ENCODE measurements at places on chromosomes 5 and 9.

DNA sequence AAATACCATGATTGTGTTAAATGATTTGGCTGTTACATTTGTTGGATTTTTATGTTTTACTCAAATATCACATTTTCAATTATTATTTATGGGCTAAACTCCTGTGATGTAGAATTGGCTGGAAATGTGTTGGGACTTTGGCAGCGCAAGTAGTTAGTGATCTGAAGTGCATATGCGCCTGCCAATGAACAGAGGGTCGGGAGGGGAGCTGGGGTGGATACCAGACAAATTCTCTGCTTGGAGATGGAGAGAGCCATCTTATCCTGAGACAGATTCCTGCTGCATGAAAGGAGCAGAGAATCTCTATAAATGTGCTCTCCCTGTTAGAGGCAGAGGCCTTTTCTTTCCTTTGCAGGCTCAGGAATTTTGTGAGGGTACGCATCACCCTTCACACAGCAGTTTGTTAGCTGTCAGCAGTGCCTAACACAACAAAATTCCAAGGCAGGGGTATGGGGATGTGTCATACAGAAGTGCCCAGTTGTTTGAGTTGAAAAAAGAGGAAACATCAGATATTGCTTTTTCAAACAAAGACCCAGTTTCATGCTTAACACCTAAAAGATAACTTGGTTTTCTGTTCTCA lies 489.1 kb downstream of the CSNK1G3 start:
- DNase-seq, result no peak

DNA sequence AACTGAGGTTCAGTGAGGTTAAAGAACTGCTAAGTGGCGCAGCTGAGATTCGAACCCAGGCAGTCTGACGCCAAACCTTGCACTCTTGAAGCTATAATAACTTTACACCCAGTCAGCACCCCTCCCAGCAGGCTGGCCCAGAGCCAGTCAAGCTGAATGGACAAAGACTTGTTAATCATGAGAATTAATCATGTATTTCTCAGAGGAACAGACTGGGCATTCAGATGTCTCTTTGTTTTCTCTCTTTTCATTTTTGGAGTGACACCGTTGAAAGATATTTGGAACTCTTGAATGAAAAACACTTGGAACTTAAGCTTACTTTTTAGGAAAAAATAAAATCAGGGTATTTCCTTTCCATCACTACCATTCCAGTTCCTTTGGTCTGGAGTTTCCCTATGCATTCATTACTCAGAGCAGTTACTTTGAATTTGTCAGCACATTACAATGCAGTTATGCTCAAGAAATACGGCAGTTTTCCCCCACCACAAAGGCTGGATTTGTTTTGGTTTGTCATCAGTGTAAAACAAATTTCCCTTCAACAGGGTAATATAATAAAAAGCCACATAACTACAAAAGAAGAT lies 22.6 kb upstream of the MAMDC2 start:
- DNase-seq, result peak; percentile 21

GRCh38 chr5:138725818-138726416 lies 27.3 kb upstream of the CTNNA1 start:
- DNase-seq, result no peak

- no peak for DNase-seq
Observed at GRCh38 chr5:153964191-153964879, 74.4 kb downstream of the FAM114A2 start.

- no peak for DNase-seq
Observed at GRCh38 chr9:21506626-21507482, 24.7 kb upstream of the IFNE start.

DNA sequence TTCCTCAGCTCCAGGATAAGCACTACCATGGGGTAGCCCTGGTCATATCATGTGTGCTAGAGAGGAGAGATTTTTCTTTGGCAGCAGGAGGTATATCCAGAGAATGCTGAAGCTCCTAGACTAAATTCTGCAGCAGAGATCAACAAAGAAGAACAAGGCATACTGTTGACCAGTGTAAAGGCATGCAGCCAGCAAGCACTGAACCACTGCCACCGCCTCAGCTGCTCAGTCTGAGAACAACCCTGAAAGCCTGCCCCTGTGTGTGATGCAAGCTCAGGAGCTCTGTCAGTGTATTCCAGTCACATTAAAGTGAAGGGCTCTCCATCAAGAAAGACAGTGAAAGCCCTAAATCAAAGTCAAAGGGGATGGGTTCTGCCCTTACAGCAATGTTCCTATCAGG lies 439.5 kb upstream of the CD180 start:
- no peak for DNase-seq

DNA sequence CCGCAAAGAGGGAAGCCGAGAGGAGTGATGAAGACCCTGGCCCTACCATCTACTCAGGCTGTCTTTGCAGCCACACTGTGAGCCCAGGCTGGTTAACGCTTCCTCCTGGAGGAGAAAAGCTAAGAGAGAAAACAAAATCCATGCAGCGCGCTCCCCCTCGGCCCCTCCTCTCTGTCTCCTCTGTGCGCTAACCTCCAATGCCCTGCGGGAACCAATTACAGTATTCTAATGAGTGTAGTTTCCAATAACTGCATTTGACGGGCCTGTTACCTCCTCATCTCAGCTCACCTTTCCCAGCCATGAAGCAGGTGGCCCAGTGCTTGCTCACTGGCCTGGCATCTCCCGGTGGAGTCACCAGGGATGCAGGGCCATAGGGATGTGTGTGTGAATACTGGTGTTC lies 565.5 kb downstream of the EBF1 start:
- DNase-seq, result no peak
